Substantia nigra (tissue), 51 donors: ENCODE measurements at places on chromosomes 16 and 17.

DNA sequence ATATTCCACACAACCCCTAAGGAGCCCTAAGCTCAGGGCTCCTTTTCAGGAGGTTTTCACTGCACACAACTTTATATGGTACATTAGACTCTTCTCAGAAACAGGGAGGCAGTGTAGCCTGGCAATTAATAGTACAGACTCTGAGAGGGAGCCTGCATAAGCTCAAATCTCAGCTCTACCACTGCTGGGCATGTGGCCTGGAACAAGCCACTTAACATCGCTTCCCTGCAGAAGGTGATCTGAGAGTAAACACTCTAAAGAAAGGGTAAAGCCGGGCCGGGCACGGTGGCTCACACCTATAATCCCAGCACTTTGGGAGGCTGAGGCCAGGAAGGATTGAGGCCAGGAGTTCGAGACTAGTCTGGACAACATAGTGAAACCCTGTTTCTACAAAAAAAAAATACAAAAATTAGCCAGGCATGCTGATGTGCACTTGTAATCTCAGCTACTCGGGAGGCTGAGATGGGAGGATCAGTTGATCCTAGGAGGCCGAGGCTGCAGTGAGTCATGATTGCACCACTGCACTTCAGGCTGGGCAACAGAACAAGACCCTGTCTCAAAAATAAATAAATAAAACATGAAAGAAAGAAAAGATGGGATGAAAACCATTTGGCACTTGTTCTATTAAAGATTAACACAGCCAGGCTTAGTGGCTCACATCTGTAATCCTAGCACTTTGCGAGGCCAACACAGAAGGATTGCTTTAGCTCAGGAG lies 70.7 kb upstream of the DNAJA2 start:
- no peak for DNase-seq

- no peak for DNase-seq
Observed at GRCh38 chr16:25176136-25176535, 40.6 kb upstream of the AQP8 start.

DNA sequence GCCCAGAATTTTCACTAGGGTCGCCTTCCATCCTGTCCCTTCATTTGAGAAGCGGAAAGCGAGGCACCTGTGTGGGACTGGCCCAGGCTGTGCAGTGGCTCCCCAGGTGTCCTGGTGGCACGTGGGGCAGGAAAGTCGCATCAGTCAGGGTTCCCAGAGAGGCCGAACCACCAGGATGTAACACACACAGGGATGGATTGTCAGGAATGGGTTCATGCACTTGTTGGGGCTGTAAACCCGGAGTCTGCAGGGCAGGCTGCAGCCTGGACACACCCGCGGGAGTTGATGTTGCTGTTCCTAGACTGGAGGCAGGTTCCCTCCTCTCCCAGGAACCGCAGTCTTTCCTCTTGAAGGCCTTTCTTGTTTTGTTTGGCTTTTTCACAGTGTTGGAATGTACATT lies 30.7 kb upstream of the RPTOR start:
- DNase-seq = no peak

DNA sequence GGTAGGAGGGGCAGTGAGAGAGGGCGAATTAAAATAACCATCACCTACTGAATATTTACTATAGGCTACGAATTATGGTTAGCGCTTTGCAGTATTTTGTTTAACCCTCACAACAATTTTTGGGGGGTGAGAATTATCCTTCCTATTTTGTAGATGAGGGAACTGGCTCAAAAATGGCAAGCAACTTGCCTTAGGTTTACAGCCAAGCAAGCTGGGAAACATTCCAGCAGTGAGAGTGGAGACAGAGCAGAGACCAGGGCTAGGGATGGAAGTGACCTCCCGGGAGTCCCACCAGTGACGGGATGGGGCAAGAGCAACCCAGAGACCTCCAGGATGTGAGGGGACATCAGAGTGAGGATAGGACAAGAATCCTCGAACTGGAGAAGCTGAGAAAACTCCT lies 352 bp upstream of the VMO1 start:
- DNase-seq = no peak

DNA sequence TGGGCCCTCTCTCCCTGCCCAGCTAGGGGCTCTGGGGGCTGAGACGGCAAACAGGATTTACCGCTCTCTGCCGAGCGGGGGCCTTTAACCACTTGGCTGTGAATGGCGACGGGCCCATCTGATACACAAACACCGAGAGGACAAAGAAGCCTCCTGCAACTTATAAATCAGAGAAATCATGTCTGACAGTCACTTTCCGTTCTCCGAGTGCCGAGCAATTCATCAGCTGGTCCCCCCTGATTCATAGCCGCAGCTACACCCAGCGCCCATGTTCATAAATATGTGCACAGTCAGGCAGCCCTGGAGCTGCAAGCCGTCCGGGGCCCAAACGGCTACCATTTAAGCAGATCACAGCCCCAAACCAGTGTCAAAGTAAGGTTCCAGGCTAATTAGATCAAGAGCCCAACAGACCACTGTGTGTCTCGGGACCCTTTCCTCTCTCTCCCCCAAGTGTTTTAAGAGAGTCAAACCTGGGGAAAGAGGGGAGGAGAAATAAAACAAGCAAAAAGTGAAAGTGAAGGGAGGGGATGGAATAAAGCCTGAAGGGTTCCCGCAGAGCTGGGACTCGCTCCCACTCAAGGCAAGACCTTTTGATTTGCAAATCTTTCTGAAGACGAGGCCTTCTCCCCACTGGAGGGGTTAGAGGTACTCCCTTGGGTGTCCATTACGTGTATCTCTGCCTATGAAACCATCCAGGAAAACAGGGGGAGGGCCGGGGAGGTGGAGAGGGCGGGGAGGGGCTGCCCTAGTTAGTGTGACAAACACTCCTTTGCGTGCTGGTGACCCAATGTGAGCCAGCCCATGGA lies 154.7 kb downstream of the C16orf78 start:
- DNase-seq = no peak
